Naive thymus-derived CD8-positive, alpha-beta T cell (primary cell): ENCODE measurements at places on chromosomes 12 and 14.

GRCh38 chr12:58202933-58203718 is 261.8 kb downstream of the ATP23 start:
- no peak for DNase-seq

DNA sequence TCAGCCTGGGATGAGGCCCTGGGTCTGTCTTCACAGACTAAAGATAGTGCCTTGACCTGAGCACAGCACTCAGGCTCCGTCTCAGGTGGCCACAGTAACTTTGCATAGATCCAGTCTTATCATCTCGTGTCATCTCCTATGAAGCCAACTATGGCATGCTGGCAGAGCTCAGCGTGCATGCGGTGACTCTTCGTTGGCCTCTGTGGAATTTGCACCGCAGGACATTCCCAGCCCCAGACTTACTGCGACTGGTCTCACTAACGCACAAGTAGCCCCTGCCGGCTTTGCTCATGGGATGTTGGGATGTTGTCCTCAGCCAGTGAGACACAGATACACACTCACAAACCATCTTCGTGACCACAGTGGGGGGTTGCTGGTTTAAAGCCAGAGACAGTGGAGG is 199.6 kb downstream of the CHST11 start:
- no peak for DNase-seq

DNA sequence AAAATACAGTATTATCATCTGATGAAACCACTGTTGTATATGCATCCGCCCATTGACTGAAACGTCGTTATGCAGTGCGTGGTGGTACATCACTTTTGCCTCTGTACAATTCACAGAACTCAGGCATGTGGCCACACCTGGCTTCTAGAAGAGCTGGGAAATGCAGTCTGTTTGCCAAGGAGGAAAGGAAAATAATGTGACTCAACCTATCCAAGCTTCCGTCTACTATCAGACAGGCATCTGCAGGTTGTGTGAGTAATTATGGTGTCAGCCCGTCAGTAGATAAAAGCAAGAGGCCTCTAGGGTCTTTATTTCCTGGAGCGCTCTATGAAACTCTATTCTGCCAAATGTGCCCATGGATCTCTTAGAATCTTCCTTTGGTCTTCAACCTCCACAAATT is 111.6 kb downstream of the BBS10 start:
- no peak for DNase-seq

GRCh38 chr14:49950275-49951228 is 57.7 kb downstream of the ARF6 start:
- no peak for DNase-seq

DNA sequence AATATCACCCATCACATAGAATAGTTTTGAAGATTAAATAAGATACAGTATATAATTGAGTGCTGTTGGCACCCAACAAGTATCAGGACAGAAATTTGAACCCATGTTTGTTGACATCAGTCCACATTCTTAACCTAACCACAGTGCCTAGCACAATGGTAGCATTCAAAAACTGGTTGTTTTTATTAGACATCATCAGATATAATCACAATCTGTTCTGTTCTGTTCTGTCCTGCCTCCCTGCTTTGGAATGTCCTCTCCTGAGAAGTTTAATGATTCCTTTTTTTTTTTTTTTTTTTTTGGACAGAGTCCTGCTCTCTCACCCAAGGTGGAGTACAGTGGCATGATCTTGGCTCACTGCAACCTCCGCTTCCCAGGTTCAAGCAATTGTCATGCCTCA is 476.6 kb downstream of the RMST start:
- no peak for DNase-seq

- DNase-seq = no peak
These were observed 147.9 kb upstream of the NCOR2 start for GRCh38 chr12:124715121-124715990.

- DNase-seq = peak; percentile 56
These were observed 873 bp downstream of the PLXNC1 start for GRCh38 chr12:94149119-94149780.

DNA sequence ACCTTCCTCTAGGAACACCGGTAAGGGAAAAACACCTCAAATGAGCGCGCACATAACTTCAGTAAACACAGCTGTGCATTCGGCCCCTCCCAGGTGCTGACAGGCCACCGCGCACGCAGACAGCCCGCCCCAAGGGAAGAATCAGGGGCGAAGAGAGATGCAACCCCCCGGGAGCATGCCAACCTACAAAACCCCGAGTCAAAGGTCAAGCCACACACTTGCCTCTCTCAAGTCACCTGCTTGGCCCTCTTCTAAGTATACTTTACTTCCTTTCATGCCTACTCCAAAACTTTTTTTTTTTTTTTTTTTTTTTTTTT is 2.3 kb upstream of the CYP46A1 start:
- DNase-seq = no peak

DNA sequence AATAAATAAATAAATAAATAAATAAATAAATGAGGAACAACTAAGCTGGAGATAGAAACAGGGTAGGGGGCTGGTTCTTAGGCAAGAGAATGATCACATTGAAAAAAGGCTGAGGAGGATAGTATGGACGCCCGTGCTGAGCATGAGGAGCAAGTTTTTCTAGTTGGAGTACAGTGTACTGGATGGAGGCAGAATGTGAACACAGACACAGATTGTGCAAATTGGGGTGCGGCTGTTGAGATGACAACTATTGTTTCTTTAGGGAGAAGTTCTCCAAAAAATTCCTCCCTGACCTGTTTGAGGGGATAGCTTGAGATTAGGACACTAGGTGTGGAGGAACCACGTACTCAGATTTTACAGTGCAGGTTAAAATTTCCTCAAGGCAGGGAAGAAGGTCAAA is 979 bp upstream of the BIN2 start:
- DNase-seq = no peak

- DNase-seq = peak; percentile 69
These were observed 308.1 kb downstream of the RPAP3 start for GRCh38 chr12:47397664-47398281.

- DNase-seq = no peak
These were observed 136.3 kb downstream of the FUT8 start for GRCh38 chr14:65548878-65549277.

DNA sequence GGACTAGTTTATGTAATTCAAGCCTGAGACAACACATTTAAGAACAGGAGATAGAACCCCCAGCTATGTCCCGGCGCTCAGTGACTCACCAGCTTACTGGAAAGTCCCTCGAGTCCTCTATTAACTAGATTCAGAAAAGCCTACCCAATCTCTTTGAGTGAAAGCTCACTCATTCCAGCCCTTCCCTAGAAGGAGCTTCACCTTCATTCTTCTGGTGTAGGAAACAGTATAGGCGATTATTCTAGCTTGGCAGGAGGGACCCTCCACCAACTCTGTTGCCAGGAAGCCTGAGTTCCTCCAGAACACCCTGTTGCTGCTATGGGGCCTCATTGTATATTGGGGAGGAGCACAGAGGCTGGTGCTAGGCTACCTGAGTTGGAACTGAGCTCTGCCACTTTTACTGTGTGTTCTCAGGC is 57.2 kb upstream of the AEBP2 start:
- no peak for DNase-seq

DNA sequence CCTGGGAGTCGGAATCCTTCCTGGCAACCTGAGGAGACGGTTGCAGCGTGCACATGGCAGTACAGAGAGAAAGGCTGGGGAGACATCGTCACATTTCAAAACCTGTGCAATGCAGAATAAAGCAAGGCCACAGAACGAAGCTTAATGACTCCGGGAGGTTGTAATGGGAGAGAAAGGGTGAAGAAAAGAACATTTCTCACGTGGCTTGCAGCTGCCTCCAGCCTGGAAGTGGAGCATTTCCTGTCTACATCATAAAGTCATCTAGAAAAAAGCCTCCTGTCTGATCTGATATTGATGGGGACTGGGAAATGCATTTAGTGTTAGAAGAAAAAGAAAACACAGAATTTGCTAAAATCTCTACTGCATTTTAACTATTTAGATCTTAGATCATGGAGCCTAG is 209.3 kb downstream of the TMEM132C start:
- no peak for DNase-seq

DNA sequence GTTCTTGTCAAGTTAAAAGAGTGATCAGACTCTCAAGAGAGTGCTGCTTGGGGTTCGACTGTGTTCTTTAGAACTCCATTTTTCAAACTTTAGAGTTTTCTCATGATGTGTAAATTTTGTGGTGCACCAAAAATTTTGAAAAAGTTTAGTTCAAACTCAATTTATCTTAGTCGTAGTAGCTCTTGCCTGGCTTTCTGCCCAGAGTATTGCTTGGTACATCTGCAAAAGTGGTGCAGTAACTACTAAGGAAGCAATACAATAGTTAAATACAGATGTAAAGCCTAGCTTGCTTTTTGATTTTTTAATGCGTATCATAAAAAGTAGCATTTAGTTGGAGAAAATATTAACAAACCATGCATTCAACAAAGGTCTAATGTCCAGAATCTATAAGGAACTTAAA is 9.5 kb upstream of the CCDC91 start:
- no peak for DNase-seq

DNA sequence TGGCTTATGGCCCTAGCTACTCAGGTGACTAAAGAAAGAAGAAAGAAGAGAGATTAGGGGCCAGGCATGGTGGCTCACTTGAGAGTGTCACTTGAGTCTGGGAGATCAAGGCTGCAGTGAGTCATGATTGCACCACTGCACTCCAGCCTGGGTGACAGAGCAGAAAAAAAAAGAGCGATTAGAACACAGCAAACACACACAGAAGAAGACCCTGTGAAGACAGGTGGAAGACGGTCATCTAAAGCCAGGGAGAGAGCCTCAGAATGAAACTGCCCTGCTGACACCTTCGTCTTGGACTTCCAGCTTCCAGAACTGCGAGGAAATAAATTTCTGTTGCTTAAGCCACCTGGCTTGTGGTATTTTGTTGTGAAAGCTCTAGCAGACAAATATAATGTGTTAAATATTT is 17.5 kb upstream of the PPP1CC start:
- no peak for DNase-seq

GRCh38 chr12:121472150-121472905 is 72.4 kb downstream of the RNF34 start:
- DNase-seq = no peak

DNA sequence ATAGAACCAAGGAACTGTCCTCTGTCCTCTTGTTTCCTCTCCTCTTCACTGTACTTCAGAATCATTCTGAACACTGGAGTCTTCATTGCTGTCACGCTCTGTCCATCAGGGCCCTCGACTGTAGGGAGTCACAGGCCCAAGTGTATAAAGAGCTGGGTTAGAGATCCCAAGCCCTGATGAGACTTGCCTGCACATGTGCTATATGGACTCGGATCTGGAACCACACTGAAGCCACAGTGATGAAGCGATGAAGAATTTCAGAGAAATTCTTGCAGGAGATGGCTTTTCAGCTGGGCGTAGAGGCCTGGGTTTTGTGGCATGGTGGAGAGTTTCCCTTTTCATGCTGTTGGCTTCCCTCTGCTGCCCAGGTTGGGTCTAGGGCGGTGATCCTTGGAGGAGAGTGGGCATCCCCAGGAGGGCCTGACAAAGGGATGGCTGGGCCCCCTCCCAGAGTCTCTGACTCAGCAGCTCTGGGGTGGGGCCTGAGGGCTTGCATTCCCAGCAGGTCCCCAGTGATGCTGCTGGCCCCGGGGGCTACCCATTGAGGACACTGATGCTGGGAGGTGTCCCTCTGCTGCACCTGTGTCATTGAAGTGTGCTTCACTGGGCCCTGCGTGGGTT is 39.6 kb upstream of the YY1 start:
- no peak for DNase-seq

GRCh38 chr14:37116933-37117849 is 55.2 kb downstream of the SLC25A21 start:
- no peak for DNase-seq

GRCh38 chr12:65276916-65277530 is 1.5 kb upstream of the MSRB3 start:
- no peak for DNase-seq

DNA sequence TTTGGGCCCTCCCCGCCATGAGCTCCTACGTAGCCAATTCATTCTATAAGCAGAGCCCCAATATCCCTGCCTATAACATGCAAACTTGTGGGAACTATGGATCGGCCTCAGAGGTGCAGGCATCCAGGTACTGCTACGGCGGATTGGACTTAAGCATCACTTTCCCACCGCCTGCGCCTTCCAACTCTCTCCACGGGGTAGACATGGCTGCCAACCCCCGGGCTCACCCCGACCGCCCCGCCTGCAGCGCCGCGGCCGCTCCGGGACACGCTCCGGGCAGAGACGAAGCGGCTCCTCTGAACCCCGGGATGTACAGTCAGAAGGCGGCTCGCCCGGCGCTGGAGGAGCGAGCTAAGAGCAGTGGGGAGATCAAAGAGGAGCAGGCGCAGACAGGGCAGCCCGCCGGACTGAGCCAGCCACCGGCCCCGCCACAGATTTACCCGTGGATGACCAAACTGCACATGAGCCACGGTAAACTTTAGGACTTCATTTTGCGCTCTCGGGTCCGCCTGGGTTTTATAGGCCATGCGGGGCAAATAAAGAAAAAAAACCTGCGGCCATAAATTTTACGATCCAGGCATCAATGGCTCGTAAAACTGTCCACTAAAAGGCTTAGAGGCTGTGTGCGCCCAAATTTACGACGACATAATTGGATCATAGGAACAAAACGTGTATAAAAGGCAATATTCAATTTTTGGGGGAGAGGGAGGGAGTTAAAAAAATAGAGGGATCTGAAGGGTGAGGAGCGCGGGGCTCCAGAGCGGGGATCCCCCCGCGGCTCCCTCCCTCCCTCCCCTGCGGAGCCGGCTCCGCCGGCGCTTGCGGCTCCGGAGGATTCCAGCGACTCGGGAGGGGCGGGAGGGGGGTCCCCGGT is 493 bp downstream of the HOXC5 start:
- no peak for DNase-seq

DNA sequence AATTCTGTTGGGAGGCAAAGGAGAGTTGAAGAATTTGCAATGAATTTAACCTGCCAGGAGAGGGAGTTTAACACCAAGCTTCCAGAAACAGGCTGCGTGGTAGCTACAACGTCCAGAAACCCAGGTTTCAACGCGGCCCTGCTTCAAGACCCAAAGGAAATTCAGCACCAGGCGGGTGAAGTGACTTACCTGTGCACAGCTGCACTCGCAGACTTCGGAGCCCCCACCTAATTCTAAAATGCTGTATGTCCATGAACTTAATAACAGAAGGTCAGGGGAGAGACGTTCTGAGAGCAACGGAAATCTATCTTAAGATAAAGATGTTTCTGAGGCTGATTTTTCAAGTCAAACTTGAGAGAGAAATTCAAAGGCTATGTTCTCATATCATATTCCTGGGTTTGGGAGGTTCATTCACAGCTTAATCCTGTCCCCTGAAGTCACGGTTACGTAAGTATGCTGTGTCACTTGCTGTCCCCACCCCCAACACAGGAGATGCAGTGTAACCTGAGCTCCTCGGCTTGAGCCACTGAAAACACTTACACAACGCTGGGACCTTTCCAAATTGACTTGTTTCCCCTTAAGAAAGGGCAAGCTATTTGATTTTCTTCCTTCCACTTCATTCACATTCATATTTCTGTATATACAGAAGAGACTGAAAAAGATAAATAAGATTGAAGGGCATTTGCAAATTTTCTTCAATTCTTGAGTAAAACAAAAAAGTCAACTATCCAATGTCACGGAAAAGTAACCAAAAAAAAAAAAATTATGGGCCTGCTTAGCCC is 22.7 kb downstream of the CLIP1 start:
- DNase-seq = peak; percentile 47

GRCh38 chr12:32039917-32040575 is 66.6 kb upstream of the BICD1 start:
- no peak for DNase-seq
